ENCODE measurements at places on chromosomes 4 and X. TPM values are rescaled to one million over a fixed set of nuclear protein-coding genes. Genes with fewer than 3 reads are reported as not detected.

- peak; percentile 7 for DNase-seq
Observed at GRCh38 chr4:177555007-177555574, 112.9 kb upstream of the AGA start.

- DNase-seq: no peak
Observed at GRCh38 chr4:185916683-185917082, 104.7 kb upstream of the SORBS2 start.

DNA sequence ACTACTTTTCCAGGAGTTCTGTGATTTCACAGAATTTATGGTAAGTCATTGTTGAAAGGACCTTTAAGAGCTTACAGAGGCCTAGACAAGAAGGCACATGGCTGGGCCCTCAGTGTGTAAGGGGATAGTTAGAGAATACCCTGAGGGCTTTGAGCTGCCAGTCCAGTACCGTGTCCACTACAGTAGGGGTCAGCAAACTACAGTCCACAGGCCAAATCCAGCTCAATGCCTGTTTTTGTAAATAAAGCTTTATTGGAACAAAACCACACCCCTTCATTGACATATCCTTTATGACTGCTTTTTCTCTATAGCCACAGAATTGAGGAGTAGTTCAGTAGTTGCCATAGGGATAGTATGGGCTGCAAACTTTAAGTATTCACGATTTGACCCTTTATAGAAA is 176.2 kb downstream of the MID1 start:
- no peak for DNase-seq

- no peak for DNase-seq
Observed at GRCh38 chr4:78691334-78691754, 84.8 kb upstream of the BMP2K start.

GRCh38 chr4:69760455-69760854 is at the start of gene SULT1B1:
TSS of gene SULT1B1 (minus strand) at chr4:69760620. CDS start at chr4:69755217, 5,403 bp downstream.
- peak; percentile 48 for DNase-seq

- DNase-seq: no peak
Observed at GRCh38 chr4:186400676-186401075, 134.7 kb downstream of the F11 start.

DNA sequence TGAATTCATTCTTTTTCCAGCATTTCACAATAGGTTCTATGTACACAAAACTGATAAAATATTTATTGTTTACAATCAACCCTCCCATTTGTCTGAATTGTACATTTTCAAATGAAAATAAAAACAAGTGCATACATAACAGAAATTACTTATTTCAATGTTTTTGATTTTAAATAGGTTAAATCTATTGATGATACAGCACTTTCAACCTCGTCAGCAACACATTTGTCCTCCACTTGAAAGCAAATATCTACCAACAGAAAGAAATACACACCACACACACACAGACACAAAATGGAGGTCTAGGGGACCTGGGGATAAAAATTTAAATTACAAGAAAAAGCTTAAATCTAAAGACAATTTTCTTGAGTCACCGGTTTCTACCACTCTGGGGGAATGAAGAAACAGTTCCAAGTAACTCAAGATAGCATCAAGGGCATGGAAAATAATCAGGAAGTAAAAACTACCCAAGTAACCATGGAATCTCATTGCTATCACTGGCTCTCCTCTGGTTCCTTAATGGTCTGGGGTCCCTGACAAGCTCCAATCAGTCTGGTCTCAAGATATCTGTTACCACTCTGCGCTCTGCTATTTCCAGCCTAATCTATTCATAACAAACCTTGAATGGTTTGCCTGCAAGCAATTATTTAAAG is 27.6 kb downstream of the ANKRD17 start:
- DNase-seq: no peak

DNA sequence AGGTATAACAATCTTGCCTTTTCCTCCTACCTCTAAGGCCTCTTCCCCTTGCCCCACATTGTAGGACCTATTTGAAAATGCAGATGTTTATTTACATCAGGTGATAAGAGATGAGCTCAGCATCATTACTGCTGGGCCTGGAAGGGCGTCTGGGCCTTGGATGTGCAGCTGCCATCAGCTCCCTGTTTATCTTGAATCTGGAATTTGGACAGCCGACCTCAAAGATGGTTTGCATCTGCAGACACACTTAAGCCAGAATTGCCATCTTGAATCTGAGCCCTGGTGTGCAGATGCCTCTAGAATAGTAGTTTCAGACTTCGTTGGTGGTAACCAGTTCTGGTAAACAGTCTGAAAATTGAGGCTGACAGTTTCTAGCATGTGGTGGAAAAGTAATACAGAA is 59.0 kb downstream of the FAM193A start:
- no peak for DNase-seq

DNA sequence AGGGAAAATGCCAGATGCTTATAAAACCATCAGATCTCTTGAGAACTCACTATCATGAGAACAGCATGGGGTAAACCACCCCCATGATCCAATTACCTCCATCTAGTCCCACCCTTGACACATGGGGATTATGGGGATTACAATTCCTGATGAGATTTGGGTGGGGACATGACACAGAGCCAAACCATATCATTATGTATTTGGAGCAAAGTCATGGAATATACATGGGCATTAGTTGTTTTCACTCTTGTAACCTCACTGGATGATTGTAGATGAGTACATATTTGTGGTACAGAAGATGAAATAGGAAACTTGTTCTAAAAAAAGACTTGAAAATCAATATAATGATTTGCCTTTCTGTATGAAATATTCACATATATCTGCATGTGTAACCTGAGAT is 674.5 kb upstream of the BOD1L1 start:
- no peak for DNase-seq

DNA sequence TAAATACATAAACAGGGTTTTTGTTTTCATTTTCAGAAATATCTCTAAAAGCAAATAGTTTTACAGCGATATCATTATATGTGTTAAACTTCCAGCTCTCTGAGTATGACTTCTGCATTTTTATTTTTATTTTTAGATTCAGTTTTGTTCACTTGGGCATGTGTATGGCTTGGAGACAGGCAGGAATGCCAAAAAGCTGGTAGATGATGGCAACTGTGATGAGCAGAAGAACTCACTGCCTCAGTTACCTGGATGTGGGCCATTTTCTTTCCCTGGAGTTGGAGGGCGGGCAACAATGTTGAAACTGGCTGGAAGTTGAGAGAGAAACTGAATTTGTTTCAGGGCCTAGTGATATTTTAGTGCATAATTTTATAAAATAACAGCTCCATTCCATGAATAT is 266.4 kb downstream of the ARHGAP24 start:
- no peak for DNase-seq

- DNase-seq: peak; percentile 42
Observed at GRCh38 chr4:76993787-76994641, 44.5 kb downstream of the SEPTIN11 start.

GRCh38 chr4:130530505-130530904 is 1434.6 kb downstream of the C4orf33 start:
- DNase-seq: no peak

GRCh38 chrX:39936886-39937770 is 160.6 kb downstream of the BCOR start:
- DNase-seq: peak; percentile 3

- no peak for DNase-seq
Observed at GRCh38 chr4:825063-825970, 612 bp downstream of the CPLX1 start.

- no peak for DNase-seq
Observed at GRCh38 chr4:152938237-152938947, 2.3 kb downstream of the FHDC1 start.

DNA sequence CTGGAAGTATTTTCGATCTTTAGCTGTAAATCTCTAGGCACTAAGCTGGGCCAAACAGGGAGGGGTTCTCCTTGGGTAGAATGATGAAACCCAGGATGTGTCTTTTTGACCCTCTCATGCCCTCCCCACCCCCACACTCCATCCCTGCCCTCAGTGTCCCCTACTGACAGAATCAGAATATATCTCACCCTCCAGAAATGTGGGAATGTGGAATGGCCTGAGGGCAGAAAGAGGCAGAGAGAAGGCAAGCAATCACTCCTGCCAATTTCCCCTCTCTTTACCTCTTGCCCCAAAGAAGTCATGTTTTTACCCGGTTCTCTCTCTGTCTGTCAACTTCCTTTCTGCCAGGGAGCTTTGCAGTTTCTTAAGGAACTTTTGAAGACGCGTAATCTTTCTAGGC is 34.4 kb downstream of the RAP2C start:
- no peak for DNase-seq

DNA sequence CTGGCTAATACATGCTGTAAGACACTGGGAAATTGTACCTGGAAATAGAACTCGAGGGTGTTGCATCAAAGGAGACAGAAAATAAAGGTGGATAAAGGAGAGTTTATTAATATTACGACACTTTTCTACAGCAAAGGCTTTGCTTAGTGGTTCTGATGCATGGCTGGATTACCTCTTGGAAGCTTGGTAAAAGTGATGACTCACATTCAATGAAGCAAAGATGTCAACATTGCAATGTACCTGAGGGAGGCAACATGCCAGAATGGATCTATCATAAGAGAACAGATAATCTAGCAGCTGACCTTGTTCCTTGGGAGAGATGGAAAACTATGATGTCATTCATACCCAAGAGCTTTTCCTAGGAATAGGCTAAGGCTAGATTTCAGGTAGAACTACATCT is 735.1 kb upstream of the DIAPH2 start:
- no peak for DNase-seq

DNA sequence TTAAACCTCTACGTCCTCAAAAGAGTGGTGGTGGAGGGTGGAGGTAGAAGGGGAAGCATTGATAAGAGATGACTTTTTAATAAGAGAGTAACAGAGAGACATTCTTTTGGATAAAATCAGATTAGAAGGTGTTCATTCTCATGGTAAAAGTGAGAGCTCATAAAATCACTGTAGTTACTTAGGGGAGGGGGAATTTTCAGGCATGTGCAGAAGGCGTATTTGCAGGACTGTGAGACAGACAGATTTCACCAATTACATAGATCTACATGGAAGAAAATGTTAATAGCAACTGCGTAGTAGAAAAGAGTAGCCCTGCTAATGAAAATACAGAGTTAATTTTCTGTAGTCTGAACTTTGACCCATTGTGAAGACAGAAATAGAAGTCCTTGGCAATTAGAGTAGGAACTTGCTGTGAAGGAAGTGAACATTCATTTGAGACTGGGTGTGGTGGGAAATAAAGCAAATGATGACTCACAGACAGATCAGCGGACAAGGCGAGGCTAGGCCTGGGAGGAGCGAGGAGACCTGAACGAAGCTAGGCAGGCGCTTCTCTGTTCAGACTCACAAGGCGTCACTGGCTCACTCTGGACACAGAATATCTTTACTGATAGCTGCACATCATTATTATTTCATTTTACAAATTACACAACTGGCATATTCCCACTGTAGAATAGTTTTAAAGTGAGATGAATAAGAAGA is 57.2 kb upstream of the FAM9C start:
- DNase-seq: peak; percentile 50

- DNase-seq: no peak
Observed at GRCh38 chr4:185122681-185123345, 20.3 kb upstream of the SLC25A4 start.

- DNase-seq: no peak
Observed at GRCh38 chr4:170750519-170750918, 660.8 kb upstream of the AADAT start.

GRCh38 chr4:120683897-120684540 is 238.5 kb downstream of the PRDM5 start:
- DNase-seq: no peak

DNA sequence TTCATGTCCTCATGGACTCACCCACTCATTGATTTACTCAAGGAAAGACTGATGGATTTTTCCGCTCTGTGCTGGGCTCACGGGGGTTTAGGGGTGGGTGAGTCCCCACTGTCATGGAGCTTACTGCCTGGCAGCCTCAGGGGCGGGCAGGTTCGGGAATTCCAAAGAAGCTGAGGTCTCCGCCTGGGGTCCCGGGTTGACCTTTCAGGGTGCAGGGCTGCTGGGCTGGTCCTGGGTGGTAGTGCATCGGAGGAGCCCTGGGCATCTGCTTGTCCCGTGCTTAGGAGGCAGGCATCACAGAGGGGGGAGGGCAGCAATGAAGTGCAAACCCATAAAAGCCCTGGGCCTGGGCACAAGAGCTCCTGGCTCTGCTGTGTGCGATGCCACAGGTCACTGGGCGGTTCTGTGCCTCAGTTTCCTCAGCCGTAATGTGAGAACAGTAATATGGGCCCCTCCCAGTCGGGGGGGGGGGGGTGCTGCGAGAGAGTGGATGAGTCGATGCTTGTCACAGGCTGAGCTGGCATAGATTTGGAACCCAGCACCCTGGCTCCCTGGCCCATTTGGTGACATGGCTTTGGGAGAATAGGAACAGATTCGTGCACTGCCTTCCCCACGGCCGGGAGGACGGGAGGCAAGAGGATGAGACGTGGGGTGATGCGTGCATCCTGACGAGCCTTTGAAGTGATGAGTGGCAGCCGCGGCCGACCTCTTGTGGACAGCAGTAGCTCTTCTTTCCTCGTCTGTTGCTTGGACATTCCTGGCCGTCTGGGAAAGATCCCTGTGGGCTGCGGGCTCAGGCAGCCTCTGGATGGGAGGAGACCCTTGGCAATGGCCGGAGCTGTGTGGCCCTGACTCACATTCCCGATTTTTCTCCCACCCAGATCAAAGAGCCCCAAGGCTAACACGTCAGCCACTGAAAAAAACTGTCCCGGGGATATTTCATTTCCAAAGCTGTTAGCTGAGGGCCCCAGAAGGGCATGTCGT is 42.0 kb downstream of the PSAPL1 start:
- no peak for DNase-seq

DNA sequence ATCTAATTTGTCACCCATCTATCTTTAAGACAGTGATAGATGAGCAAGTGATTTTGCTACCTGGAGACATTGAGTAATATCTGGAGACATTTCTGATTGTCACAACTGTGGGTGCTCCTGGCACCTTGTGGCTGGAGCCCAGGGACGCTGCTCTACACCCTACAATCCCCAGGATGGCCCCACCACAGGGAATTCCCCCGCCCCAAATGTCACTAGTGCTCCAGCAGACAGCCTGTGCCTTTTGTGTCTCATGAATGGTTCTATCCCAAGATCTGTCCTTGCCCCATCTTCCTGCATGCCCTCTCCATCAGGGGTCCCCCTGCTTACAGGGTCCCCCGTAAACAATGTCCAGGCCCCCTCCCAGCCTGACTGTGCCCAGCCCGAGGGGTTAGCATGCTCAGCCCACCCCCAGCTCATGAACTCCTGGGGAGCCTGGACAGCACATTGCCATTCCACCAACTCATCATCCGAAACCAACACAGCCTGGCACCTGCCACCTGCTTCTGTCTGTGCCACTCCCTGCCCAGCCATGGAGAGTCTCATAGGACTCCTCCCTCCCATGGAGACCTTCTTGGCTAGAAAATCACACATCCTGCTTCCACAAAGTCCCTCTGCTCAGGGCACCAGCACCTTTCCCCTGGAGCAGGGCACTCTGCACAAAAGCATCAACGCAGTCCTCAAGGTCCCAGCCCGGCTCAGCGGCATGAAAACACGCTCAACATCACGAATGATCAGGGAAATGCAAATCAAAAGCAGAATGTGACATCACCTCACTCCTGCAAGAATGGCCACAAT is 5.7 kb downstream of the P2RY8 start:
- peak; percentile 57 for DNase-seq

AFAP1 gene
- total RNA-seq: 49.3 TPM

ASB5 gene
- total RNA-seq: not detected

RPS3A gene
- 2,606 TPM for total RNA-seq

GUCY1A1 gene
- total RNA-seq: 0.28 TPM

RHOXF1 gene
- 0.76 TPM for total RNA-seq

MGARP gene
- total RNA-seq: not detected

SPP1 gene
- not detected for total RNA-seq

NEXMIF gene
- 0.65 TPM for total RNA-seq

ZNF732 gene
- total RNA-seq: not detected

PLP1 gene
- not detected for total RNA-seq

CLDN34 gene
- not detected for total RNA-seq

CCDC110 gene
- 1.2 TPM for total RNA-seq

ZFP92 gene
- 2.2 TPM for total RNA-seq
